NCI-H2171 (cell line): ENCODE measurements at places on chromosomes 6 and 20.
A peak's percentile ranks its signal among the peaks of the same experiment; 100 is the strongest.

- DNase-seq = no peak
These were observed 181.3 kb upstream of the GMDS start for GRCh38 chr6:2426561-2427340.

- no peak for DNase-seq
These were observed 124.0 kb downstream of the PLCB1 start for GRCh38 chr20:8255945-8256632.

DNA sequence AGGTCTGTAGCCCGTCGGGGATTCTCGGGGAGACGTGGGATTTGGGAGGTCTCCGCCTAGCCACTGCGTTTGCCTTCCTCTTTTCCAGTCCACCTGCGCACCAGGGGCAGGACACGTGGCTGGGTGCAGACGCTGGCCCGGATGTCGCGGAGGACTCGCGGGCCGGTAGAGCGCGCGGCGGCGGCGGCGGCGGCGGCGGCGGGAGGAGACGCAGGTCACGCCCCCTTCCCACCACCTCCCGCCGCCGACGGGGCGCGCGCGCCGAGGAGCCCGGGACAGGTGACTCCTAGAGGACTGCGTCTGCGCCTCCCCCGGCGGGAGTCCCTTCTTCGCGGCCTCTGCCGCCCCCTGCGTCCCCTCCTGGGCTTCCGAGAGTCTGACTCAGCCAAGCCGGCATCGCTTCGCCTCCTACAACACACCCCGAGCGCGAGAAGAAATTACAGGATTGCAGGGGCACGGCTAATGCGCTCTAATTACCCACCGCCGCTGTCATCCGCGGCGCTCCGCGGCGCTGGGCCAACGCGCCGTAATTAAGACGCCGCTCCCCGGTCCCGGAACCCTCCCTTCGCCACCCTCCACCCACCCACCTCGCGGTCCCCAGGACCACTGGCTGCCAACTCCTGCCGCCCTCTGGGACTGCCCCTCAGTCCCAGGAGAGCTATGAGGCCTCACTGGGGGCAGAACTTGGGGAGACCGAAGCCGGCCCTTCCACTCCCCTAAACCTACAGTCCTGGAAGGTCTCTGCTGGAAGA, 124.5 kb downstream of the MRPL14 start:
- DNase-seq = peak; percentile 60

DNA sequence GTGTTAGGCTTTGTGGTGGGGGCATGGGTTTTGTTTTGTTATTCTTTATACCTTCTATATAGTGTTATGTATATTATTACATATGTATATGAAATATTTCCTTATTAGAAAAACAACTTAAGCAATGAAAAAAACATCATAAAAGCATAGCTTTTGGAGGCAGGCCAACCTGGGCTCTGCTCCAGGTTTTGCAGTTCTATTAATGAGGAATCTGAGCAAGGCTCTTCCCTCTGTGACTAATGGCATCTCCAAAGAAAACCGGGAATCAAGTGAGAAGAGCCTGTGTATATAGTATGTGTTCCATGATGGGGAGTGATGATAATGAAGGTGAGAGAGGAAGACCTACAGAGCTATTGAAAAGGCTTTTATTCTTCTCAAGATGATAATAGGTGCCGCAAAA, 291.1 kb downstream of the CLIC5 start:
- no peak for DNase-seq

DNA sequence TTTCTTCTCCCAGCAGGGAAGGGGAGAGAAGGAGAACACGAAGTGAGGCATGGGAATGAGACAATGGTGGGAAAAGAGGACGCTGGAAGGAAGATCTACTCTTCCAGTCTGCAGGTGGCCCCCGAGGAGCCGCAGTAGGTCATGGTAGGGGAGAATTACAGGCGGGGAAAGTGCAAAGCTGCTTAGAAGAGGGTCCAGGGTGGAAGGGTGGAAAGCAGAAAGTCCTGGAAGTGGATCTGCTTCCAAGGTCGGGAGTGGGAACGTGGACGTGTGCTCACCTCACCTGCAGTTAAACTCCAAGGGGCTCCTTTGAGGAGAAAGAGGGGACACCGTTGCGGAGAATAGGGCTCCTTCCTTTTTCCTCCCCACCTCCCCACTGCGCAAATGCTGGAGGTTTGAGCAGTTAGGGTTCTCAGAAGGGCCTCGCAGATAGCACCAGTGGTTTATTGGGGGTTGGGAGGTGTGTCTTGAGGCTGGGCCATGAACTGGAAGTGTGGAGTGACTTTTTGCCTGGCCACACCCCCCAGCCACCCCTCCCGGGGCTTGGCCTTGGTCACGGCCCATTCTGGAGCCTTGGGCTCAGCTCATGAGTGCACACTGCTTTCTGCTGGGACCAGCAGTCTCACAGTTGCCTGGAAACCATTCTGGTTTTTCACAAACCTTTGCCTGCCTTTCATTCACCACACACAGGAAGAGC, 100.4 kb upstream of the MLN start:
- DNase-seq = no peak

DNA sequence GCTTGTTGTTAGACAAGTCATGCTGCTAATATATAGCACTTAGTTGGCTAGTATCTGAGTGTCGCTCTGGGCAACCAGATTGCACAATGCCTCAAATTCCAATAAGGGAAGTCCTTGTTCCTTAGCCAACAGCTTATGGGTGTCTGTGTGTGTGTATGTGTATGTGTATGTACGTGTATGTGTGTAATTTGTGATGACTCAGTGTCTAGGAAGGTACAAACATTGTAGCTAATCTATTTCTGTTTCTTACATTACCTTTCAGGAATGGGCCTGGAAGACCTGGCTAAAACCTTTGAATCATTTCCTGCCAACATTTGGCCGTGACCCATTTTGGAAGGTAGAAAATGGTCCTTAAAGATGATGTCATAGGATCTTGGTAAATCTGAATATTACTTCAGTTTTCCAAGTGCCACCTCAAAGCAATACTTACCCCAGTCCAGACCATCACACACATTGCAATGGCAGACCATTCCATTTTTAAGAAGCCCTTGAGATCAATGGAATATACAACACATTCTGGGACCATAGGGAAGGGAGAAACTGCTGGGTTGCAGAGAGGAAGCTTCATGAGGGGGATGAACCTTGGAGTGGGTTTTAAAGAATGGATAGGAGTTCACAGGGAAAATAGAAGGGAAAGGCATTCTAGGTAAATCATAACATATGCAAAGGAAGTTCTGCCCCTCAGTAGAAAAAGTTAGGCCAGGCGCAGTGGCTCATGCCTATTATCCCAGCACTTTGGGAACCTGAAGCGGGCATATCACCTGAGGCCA, 25.1 kb downstream of the NEDD9 start:
- no peak for DNase-seq

- DNase-seq = no peak
These were observed 28.9 kb upstream of the MTRF1L start for GRCh38 chr6:153031335-153031955.

DNA sequence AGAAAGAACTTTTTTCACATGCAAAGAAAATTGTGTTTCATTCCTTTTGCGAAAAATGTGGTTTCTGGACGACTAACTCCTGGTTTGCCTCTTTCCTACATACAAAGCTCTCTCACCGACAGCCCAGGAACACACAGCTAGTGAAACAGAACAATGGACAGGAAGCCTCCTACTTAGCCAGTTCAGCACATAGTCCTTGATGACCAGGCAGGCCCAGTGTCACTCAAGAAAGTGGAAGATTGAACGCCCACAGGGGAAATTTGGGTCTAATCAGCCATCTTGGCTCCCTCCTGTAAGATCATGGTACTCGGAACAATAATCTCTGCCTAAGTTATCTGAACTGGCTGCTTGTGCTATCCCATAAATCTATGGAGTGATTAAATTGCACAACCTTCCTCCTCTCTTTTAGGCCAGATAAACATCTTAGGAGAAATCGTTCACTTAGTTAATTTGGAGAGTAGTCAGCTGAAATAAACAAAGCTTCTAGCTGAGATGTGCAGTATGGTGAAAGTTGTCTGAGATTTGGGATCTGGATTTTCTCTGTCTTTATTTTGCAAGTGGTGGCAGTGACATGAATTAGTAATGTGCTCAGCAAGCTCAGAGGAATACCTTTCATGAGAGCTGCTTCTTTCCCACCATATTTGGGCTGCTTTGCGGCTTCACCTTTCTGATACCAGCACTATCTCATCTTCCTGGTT, 147.0 kb downstream of the MTFR2 start:
- DNase-seq = no peak

GRCh38 chr6:170112583-170112860, 178.4 kb downstream of the DLL1 start:
- DNase-seq = no peak

DNA sequence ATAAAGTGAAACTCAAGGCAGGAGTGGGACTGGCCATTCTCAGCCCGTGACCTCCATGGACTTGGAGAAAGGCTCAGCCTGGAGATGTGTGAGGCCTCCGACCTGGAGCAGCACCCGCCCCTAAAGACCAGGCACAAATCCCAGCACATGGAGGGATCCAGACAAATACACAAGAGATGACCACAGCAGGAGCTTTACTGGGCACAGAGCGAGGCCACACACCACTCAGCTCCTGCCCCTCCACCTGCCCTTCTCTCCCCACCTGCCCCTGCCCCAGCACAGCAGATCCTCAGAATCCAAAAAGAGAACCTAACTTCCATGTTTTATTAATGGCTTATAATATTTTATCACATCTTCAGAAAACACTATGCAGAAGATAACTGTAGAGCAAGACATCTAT, 20.4 kb upstream of the MICB start:
- no peak for DNase-seq

DNA sequence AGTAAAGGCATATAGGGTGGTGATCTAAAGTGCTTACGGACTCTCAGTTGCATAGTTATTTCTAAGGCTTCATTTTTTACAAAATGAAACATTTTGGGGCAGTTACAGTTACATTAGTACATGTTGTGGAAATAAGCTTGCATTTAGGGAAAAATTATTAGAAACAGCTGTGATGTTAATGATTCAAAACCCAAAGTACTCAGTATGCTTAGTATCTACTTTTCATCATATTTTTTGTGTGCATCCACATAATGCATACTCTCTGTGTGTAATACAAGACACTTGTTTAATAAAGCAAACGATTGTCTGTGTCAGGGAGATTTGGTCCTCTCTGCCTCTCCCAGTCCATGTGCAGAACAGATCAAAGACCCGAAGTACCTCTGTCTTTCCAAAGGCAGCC, 11.4 kb upstream of the TBX18 start:
- DNase-seq = no peak

DNA sequence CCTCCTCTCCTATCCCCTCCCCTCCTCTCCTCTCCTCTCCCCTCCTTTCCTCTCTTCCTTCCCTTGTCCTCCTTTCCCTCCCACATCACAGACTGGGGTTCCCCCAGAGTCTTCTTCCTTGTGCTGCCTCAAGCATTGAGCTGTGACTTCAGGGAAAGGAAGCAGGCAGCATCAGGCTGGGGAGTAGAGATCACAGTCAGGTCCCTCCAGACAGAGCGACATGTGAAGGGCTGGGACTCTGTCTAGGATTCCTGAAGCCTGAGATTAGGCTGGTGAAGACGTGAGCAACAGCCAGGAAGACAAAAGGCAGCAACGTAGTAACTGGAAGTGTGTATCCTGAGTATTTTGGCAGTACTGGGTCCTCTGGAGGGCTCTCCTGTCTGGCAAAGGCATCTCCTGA, 265.4 kb upstream of the SUPT3H start:
- DNase-seq = no peak

DNA sequence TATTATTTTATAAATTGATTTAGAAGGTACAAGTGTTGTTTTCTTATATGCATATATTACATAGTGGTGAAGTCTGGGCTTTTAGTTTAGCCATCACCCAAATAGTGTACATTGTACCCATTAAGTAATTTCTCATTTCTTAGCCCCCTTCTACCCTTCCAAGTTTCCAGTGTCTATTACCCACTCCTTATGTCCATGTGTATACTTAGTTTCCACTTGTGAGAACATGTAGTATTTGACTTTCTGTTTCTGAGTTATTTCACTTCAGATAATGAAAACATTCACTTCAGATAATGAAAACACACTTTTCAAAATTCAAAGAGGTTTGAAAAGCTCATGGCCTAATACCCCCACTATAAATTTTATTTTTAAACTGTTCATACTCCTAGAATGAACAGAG, 14.5 kb downstream of the DEFB125 start:
- no peak for DNase-seq

DNA sequence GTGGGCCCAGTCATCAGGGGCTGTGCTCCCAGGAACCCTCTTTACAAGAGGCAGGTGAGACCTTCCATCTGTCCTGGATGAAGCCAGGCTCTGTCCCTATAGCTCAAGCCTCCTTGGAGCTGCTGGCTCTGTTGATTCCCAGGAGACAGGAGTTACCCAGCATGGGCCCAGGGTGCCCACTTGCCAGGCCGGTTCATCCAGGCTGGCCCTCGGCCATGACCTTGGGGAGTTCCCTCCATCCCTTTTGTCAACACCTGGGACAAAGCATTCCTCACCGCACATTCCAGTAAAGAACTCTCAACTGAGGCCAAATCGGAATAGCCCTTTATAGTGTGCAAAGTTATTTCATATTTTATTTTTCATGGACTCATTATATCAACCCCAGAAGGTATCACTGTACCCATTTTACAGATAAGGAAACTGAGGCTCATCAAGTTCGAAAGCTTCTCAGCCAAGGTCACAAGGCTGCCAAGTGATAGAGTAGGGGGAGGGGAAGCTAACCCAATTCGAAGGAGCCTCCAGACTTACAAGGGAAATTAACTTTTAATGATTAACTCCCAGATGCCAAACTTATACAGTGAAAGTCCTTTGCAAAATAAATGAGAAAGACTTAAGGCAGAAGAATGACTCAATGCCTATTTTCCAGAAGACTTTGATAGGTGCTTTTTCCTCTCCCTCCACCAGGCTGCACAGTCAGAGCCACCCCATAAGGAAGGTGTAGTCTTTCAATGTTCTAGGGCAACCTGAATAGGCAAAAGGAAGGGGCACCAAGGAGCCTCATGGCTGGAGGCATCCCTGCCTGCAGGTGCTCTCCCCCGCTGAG, 18.5 kb downstream of the SDC4 start:
- no peak for DNase-seq

- peak; percentile 67 for DNase-seq
These were observed 29.2 kb downstream of the ID4 start for GRCh38 chr6:19866173-19866984.

GRCh38 chr6:14468647-14469321, 351.2 kb downstream of the CD83 start:
- no peak for DNase-seq

DNA sequence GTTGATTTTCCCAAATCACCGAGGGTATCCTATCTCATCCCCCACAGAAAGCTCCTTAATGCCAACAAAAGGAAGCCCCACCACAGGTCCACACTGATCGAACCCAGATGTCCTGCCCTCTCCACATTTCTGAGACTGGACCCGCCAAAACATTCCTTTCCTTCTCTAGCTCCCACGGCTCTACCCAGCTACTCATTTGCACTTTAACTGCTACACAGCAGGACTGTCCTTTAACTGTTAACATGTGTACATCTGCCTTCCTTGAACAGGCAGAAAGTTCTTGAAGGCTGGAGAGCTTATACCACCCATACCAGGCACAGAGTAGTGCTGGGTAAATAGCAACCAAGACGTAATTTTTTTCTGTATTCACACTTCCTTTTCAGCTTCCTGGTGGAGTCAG, 68.6 kb downstream of the TRMT6 start:
- DNase-seq = no peak

- peak; percentile 12 for DNase-seq
These were observed 20.9 kb upstream of the POM121L2 start for GRCh38 chr6:27332692-27333641.
